ENCODE measurements at places on chromosomes 12 and 14.

- no peak for DNase-seq
Observed at GRCh38 chr12:112140728-112141127, 15.4 kb downstream of the TRAFD1 start.

GRCh38 chr12:90233168-90234100, 524.8 kb upstream of the ATP2B1 start:
- no peak for DNase-seq

DNA sequence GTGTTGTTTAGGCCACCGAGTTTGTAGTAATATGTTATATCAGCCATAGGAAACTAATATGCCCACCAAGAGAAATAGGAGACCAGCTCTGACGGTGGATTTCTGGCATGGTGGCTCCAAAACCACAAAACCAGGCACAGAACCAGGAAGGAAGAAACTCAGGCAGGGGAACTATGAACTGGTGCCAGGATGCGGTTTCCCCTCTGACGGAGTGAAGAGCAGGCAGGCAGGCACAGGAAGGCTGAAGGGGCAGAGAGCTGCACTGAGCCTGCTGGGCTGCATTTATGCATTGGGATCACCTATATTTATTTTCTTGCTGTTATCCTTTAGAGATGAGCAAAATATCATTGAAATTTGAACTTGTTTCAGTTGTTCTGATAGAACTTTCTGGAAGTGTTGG, 479.4 kb downstream of the VRK1 start:
- DNase-seq: no peak

DNA sequence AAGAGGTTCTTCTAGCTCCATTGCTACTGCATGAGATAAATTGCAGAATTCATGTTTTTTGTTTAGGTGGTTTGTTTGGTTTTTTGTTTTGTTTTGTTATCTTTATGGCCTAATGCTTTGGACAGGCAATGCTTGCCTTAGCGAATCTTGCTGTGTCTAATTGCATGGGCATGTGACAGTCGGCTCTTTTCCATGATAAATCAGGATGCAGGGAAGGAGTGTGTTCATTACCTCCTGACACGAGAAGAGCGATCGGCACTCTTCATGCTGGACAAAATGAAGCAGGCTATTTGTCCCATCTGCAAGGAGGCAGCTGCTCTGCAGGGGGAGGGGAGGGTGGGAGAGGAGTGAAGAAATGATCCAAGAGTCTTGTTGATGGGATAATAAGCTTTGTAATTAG, 6.5 kb downstream of the CCDC60 start:
- DNase-seq: no peak

DNA sequence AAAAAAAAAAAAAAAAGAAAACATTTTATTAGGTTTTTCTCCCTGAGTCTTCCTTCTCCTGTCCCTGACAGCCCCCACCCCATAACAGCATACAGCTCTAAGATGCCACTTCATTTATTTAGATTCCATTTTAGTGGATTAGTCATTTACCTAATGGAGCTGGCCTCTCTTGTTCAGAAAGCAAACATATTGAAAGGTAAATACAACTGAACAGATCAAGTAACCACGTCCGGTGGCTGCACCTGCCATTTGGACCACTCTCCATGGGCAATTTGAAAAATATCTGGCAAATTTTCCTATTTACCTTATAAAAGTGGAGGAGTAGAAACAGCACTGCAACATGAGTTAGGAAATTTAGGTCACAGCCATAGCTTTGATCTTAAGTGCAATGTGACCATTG, 254.6 kb downstream of the C12orf42 start:
- DNase-seq: no peak

Data from esophagus squamous epithelium (tissue), 5 donors.